ENCODE measurements at places on chromosomes 7 and 10. TPM values are rescaled to one million over a fixed set of nuclear protein-coding genes. Genes with fewer than 3 reads are reported as not detected.

NPSR1 gene
- not detected for total RNA-seq

PNLIPRP3 gene
- total RNA-seq: not detected

DNA sequence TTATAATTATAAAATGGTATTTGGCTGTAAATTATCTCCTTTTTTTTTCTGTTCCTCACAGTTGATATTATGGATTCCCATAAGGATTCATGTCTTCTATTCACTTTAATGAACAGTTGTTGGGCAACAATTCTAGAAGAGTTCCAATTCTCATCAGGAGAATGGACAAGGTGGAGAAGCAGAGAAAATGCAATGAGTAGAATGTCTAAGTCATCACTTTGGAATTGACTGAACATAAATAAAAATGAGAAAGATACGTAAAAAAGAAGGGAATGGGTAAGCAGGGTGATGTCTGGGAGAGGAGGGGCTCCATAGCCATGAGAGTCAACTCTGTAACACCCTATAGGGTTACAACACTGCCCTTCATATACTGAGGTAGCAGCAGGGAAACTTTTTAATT is 1.8 kb upstream of the CAV2 start:
- H3K4me1 ChIP-seq: peaks cover 17% of the 10 kb centered on the region
- no peak overlapping the region for H3K4me3 ChIP-seq
- no peak overlapping the region for H3K27ac ChIP-seq
- no peak for DNase-seq
- H3K36me3 ChIP-seq: no peaks in the 10 kb centered on the region
- peaks cover 36% of the 10 kb centered on the region for H3K27me3 ChIP-seq

DNA sequence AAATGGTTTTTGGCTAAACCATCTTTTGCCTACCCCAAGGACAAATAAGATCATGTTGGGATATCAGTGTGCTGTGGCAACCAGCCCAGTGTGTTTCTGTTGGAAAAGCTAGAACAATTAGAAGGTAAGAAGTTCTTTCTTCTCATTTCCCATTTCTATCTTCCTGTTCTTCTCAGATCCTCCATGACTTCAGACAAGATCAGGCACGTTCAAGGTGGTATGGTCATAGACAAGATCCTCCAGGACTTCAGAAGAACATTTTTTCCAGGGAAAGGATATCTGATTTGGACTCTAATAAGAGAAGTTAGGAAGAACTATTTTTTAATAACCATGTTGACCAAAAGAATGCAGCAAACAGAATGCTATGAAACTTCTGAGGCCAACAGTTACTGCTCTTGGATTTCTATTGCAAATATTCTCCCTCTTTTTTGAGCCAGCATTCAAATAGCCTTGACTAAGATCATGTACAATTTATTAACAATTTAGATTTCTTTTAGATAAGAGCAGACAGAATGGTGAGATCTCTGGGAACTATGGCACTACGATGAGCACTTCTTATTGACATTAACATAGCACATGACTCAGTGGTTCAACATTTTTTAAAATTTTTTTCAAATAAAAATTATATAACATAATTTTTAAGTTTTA is 15.9 kb downstream of the HYCC1 start:
- H3K27ac ChIP-seq: no peak overlapping the region
- H3K4me3 ChIP-seq: no peak overlapping the region
- no peaks in the 10 kb centered on the region for H3K27me3 ChIP-seq
- DNase-seq: no peak

DNA sequence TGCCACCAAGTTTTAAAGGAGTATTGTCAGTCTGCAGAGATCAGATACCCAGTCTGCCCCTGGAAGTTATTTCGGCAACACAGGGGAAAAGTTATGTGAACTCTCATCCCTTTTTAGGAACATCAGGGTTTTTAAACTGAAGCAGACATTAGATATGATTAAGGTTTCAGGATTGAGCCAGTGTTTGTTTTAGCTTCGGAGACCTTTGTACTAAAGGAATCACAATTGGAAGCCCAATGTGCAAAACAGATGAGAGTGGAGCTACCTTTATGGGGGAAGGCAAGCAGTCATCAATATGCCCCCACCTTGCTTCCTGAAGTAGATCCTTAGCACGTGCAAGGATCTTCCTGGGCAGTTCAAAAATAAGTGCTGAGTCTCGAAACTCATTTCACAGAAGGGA is 39.5 kb downstream of the ETV1 start:
- H3K36me3 ChIP-seq: no peaks in the 10 kb centered on the region
- no peaks in the 10 kb centered on the region for H3K4me1 ChIP-seq
- no peaks in the 10 kb centered on the region for H3K27me3 ChIP-seq
- no peak overlapping the region for H3K27ac ChIP-seq
- no peak overlapping the region for H3K4me3 ChIP-seq

GRCh38 chr7:91019686-91020385 is 244.4 kb upstream of the FZD1 start:
- H3K27me3 ChIP-seq: no peaks in the 10 kb centered on the region
- H3K36me3 ChIP-seq: no peaks in the 10 kb centered on the region
- no peak for DNase-seq
- no peak overlapping the region for H3K27ac ChIP-seq
- H3K4me3 ChIP-seq: no peak overlapping the region

DNA sequence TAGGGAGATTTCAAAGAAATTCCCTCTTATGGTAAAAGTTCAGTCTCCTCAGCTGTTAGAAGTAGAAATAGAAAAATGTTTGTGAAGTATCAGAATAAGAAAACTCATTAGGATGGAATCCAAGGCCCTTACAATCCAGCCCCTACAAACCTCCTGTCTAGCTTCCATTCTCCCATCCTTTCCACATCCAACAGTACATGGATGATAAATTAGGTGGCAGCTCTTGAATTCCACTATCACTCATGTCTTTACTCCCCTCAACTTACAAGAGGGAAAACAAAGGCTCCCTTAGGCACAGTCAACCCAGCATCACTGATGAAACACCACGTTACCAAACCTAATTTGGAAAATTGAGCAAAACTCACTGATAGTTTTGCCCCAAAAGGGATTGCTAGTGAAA is 23.0 kb downstream of the FAM13C start:
- H3K4me3 ChIP-seq: no peak overlapping the region
- H3K27ac ChIP-seq: no peak overlapping the region
- no peaks in the 10 kb centered on the region for H3K36me3 ChIP-seq
- no peaks in the 10 kb centered on the region for H3K27me3 ChIP-seq

DNA sequence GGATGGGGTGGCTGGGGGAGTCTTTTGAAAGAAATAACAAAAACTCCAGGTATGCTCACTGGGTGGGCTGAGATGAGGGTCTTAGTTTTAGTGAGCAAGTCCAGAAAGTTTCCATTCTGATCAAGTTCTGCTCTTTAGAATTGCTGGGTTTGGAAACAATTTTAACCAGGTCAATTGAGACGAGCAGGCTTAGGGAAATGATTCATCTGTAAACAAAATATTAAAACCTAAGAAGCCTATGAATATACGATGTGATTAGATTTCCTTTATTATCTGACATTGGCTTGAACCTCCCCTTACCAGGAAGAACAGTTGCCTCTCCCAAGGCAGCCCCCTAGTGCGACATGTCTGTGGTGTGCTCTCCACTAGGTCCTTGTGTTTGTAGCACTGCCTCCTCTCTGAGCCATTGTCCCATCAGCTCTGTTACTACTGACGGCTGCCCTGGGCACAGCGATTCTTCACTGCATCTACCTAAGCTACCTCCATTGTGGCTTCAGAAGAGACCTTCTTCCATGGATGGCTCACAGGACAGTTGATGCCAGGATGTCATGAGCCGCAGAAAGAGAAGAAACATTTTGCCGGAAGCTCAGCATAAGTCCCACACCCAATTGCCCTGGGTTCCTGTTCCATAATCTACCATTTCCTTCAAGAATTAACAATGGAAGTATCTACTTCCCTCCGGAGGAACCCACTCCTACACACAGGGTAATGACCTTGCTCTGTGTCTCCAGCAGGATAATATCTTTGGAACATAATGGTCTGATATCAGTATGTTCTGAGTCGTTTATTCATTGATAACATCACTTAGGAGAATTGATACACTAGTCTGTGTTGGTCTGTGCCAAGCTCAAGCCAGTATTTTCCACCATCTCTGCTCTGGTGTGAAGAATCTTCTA is 95.1 kb upstream of the ITGB1 start:
- no peak overlapping the region for H3K4me3 ChIP-seq
- H3K27me3 ChIP-seq: no peaks in the 10 kb centered on the region
- H3K36me3 ChIP-seq: no peaks in the 10 kb centered on the region
- H3K27ac ChIP-seq: no peak overlapping the region
- DNase-seq: no peak
- H3K4me1 ChIP-seq: peaks cover 7% of the 10 kb centered on the region

GRCh38 chr10:68957284-68957615 is 1.3 kb downstream of the DDX21 start:
- peak overlapping the region; percentile 86 for H3K27ac ChIP-seq
- H3K36me3 ChIP-seq: peaks cover 23% of the 10 kb centered on the region
- peaks cover 25% of the 10 kb centered on the region for H3K4me1 ChIP-seq
- DNase-seq: no peak
- peak overlapping the region; percentile 72 for H3K4me3 ChIP-seq

DNA sequence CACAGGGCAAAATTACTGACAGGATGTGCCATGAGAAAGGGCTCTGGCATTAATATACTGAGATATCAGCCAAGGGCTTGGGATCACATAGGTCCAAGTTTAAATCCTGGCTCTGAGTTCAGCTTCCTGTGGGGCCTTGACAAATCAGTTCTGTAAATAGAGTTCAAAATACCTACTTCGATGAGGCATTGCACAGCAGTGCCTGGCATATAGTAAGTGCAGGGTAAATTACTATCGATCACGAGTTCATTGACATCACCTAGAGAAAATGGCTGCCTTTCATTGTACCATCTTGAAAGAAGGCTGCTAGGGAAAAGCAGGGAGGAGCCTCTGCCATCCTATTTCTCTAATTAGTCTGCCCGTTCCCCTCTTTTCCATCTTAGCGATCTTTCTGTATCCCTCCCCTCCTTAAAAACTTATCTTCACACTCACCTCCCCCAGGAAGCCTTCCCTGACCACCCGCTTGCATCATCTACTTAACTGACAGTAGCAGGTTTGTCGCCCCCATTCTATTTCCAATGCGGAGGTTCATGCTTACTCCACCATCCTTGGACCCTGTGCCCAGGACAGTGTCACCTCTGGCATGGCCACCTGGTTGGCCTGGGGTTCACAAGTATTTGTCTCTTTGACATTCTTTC is 124.5 kb downstream of the C10orf105 start:
- H3K27ac ChIP-seq: no peak overlapping the region
- no peak overlapping the region for H3K4me3 ChIP-seq
- peaks cover 4% of the 10 kb centered on the region for H3K4me1 ChIP-seq
- no peak for DNase-seq

GRCh38 chr10:124656113-124656490 is 88.1 kb downstream of the FAM53B start:
- DNase-seq: no peak
- peaks cover 96% of the 10 kb centered on the region for H3K4me1 ChIP-seq
- no peak overlapping the region for H3K4me3 ChIP-seq
- H3K36me3 ChIP-seq: peaks cover 9% of the 10 kb centered on the region

Data from natural killer cell (primary cell).